ENCODE measurements at places on chromosomes 6 and 20.

GRCh38 chr6:118511930-118512715 lies 36.0 kb upstream of the PLN start:
- no peak for DNase-seq

DNA sequence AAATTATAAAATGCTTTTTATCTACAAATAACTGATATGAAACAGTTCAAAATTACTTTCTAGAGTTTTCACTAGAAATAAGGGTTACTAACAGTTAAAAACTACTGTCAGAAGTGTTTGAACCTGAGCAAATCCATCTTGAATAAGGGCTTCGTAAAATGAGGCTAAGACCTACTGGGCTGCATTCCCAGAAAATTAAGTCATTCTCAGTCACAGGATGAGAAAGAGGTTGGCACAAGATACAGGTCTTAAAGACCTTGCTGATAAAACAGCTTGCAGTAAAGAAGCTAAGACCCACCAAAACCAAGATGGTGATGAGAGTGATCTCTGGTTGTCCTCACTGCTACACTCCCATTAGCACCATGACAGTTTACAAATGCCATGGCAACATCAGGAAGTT lies 93.7 kb downstream of the PLG start:
- DNase-seq: no peak

DNA sequence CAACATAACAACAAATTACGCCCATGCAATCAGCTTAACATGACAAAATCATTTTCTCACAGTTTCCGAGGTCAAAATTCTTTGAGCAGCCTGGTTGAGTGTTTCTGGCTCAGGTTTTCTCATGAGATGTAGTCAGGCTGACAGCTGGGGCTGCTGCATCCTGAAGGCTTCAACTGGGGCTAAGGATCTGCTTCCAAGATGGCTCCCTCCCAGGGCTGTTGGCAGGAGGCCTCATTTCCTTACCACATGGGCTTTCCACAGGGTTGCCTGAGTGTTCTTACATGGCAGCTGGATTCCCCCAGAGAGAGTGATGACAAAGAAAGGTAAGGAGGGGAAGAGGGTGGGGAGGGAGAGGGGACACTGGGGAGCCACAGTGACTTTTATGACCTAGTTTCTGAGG lies 63.1 kb upstream of the NNAT start:
- no peak for DNase-seq

DNA sequence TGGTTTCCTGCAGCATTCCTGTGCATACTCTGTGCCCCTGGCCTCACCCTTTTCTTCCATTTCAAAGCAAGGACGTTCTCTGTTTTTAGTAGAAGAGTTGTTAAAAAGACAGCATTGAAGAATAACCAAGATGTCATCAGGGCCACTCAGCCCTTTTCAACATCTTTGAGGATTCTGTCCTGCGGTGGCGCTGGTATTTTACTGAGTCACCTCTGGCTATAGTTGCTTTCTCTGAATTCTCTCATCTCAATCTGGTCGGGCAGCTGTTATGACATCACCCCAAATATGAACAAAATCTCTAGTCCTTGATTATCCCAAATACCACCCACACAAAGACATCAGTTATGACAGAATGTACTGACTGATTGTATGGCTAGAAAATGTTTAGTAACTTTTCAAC lies 204.2 kb downstream of the GRIK2 start:
- no peak for DNase-seq

- DNase-seq: no peak
These were observed 10.2 kb downstream of the CASS4 start for GRCh38 chr20:56422076-56422823.

GRCh38 chr20:18727032-18727508 lies 86.5 kb upstream of the SCP2D1 start:
- no peak for DNase-seq
